ENCODE measurements at places on chromosomes 1 and 21.

GRCh38 chr1:21706151-21706835 lies 37.1 kb upstream of the RAP1GAP start:
- no peak for DNase-seq

DNA sequence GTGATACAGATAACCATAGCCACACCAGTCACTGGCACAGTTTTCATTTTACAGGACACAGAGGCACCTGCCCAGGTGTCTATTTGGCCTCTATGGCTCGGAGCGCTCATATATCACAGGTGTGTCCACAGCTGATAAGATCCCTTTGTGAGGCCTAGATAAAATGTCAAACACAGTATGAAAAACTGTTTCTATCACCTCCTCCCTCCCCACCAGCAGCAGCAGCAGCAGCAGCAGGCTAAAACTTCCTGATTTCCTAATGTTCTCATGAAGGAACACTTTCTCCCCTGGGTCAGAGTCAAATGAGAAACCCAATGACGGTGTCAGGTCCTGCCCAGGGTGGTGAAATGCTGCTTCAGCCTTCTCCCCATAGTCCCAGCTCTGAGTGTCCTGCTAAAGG lies 24.4 kb downstream of the ELAPOR1 start:
- DNase-seq = no peak

GRCh38 chr21:40118527-40118926 lies 251.3 kb downstream of the PCP4 start:
- DNase-seq = no peak

- DNase-seq = no peak
These were observed 11.6 kb downstream of the RNF223 start for GRCh38 chr1:1062348-1063163.

GRCh38 chr1:3348196-3348865 lies 106.1 kb upstream of the ARHGEF16 start:
- no peak for DNase-seq
